ENCODE measurements at places on chromosomes 11 and 22.
A peak's percentile ranks its signal among the peaks of the same experiment; 100 is the strongest.

- DNase-seq, result no peak
These were observed 564.3 kb downstream of the MN1 start for GRCh38 chr22:27237080-27237741.

DNA sequence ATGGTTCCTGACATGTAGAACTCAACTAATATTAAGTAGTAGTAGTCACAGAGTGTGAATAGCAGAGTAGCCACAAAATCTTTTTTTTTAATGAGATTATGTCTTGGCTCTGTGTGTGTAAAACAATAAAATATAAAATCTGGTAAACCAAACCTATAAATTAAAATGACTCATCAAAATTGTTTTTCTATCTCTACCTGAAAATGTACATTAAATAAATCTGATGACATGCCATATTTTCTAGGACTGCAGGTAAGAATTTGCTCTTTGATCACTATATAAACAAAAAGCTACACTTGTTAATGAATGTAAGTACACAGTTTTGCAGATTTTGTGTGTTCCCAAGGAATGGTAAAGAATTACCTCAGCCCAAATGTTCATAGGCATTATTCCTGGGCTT is 1231.5 kb downstream of the JRKL start:
- no peak for DNase-seq

DNA sequence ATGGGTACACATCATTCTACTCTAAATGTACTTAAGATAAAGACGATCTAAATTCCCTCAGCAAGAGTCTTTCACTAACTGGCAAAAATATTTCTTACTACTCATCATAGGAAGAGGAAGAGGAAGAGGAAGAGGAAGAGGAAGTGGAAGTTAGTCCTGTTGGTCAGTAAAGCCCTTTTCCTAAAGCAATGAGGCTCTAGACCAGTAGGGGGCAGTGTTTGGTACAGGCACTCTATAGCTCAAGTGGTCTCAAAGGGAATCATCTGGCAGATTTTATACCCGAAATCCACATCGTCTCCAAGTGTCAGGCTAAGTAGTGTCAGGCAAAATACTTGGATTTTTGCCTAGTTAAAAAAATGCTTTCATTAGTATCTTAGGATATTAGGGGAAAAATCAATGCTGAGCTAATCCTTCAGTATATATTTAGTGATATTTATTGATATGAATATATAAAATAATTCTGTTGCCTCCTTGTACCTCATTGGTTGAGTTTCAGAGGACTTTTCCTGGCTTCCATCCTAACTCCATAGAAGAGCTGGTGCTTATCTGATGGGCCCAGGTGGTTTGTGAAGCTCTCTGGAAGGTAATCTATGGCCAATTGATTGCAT is 7.7 kb downstream of the BLID start:
- DNase-seq, result peak; percentile 57

- DNase-seq, result no peak
These were observed 323.6 kb downstream of the AASDHPPT start for GRCh38 chr11:106400949-106401570.

- DNase-seq, result peak; percentile 2
These were observed 2.3 kb upstream of the IL17REL start for GRCh38 chr22:50014655-50015401.

DNA sequence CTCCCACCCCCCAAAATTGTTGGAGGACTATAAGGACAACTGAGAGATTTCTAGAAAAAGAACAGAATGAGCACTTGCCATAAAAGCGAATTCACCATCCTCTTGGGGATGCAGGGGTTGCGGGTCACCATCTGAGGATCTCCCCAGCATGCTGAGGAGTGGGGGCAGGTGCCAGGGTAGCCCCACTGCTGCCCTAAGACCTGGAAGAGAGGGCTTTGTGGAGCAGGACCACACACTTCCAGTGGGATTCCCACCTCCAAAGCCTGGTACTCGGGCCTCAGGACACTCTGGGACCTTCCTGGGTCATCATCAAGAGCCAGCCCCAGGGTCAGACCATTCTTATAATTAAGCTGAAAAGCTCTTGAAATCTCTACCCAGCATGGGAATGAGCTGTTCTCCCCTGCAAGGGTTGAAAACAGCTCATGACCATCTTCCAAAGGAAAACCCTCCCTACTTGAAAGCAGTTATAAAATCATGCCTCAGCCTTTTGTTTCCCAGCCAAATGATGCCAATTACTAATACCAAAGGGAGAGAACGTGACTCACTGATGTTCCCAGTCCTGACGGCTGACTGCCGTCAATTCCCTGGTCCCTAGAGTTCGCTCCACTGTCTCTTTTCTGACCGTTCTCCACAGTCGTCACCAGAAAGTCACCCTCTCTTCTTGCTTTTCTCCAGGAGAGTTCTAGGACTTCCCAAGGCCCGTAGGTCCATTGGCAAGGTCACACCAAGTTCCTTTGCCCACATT is 76.8 kb upstream of the CREB3L1 start:
- peak; percentile 56 for DNase-seq

DNA sequence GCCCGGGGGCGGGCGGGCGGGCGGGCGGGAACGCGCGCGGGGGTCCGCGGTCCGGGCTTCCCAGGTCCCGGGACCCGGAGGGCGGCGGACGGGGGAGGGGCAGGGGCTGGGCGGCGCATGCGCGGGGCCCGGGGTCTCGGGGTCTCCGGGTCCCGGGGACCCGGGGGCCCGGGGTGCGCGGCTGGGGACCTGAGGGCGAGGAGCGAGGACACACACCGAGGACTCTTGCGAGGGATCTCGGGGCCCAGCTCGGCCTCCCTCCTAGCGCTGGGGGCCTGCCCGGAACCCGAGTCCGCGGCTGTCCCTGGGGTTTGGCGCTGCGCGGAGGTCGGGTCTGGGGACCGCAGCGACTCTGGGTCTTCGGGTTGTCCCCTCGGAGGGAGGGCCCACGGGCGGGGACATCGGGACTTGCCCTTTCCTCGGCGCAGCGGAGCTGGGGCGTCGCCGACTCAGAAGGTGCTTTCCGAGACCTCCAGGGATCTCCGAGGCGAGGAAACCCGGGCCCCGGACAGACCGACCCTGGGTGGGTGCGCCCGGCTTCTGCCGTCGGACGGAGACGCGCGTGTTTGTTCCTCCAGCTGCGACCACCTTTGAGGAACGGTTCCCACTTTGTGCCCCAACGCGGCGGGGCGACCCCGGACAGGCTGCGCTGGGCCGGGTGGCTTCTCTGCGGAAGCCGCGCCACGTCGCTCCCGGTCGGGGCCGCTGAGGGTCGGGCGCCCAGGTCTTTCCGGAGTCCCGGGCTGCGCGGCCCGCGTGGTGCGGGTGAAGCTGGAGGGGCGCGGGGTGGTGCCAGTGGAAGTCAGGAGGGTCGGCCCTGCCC is 540 bp downstream of the PPARA start:
- DNase-seq, result peak; percentile 27

GRCh38 chr11:71154261-71154805 is 98.0 kb downstream of the SHANK2 start:
- no peak for DNase-seq

- no peak for DNase-seq
These were observed 729 bp upstream of the ALX4 start for GRCh38 chr11:44310463-44311272.

DNA sequence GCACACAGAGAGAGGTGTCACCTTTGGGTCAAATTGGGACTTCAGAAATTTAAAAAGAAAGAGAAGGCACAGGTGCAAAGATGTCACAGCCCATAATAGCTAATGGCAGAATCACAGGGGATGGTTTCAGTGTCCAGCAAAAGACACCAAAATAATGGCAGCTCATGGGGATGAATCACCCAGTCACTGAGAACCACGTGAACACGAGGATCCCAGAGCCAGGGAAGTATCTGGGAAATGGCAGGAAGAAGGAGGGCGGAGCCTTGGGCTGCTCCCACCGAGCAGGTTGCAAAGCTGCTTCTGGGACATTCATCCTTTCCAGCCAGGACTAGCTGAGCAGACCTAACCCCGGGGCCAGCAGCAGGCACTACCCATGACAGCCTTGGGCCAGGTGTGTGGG is 45.6 kb downstream of the TRMU start:
- peak; percentile 57 for DNase-seq

GRCh38 chr22:42855211-42855610 is 1.9 kb downstream of the ARFGAP3 start:
- DNase-seq, result no peak

GRCh38 chr11:96778272-96778671 is 388.5 kb downstream of the JRKL start:
- no peak for DNase-seq

- DNase-seq, result no peak
These were observed 2.4 kb downstream of the C22orf15 start for GRCh38 chr22:23764899-23765881.

GRCh38 chr11:3635641-3636375 is 6.0 kb downstream of the ART5 start:
- DNase-seq, result no peak

GRCh38 chr11:96567176-96567575 is 177.4 kb downstream of the JRKL start:
- no peak for DNase-seq
